CD4-positive, alpha-beta T cell treated with Interleukin-15 for 1 hour (primary cell): ENCODE measurements at places on chromosomes 4 and X.
A peak's percentile ranks its signal among the peaks of the same experiment; 100 is the strongest.

- no peak for DNase-seq
Observed at GRCh38 chrX:18885328-18886004, 98.4 kb downstream of the PHKA2 start.

- no peak for DNase-seq
Observed at GRCh38 chr4:112823606-112824005, 186.7 kb downstream of the LARP7 start.

GRCh38 chr4:90183254-90183653 is 56.1 kb downstream of the CCSER1 start:
- no peak for DNase-seq

- DNase-seq, result no peak
Observed at GRCh38 chr4:181498148-181498547, 745.1 kb upstream of the TENM3 start.

GRCh38 chrX:10164879-10165278 is 8.1 kb downstream of the CLCN4 start:
- no peak for DNase-seq

DNA sequence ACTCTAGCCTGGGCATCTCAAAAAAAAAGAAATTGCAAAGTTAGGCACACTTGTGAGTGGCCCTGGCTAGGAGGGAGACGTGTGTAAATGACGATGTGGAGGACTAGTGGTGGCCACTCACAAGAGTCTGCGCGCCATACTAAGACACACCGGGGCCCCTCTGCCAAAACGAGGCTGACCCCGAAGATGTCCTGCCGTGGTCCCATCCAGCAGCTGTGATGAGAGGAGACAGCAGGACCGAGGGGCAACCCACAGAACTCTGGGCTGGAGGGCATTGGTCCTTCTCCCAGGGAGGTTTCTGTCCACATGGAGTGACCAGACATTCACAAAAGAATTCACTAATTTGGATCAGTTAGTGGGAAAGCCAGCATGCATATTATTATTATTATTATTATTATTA is 47.4 kb downstream of the NOP14 start:
- no peak for DNase-seq

GRCh38 chrX:135170468-135170867 is 730 bp downstream of the CT55 start:
- DNase-seq, result no peak

DNA sequence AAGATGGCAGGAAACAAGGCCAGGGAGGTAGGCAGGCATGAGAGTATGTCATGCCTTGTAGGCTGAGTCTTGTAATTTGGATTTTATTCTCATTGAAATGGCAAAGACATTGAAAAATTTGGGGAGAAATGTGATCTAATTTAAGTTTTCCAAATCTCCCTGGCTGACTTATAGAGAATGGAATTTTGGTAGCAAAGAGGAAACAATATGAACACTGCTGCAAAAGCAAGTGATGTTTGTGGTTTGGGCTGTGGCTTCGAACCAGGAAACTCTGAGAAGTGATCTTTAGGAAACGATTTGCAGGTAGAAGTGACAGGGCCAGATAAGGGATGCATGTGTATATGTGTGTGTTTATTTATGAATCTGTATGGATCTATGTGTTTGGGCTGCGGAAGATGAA is 35.6 kb downstream of the ARSJ start:
- DNase-seq, result no peak

DNA sequence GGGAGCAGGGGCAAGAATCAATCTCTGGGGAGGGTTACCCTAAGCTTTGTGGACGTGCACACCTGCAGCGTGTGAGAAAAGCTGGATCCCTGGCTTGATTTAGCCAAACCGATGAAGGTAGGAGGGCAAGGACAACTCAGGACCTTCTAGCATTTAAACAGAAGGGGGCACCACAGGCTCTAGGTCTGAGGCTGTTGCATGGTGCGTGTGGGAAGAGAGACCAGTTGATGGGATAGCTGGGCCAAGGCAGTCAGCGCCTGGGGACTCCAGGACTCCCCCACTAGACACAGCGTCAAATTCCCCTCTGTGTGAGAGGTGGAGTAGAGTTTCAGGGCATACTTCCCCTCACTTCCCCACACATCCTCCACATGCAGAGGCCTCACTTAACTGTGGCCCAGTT is 4.3 kb downstream of the GABRQ start:
- DNase-seq, result no peak

- DNase-seq, result peak; percentile 39
Observed at GRCh38 chrX:118751950-118752783, 24.8 kb downstream of the IL13RA1 start.

DNA sequence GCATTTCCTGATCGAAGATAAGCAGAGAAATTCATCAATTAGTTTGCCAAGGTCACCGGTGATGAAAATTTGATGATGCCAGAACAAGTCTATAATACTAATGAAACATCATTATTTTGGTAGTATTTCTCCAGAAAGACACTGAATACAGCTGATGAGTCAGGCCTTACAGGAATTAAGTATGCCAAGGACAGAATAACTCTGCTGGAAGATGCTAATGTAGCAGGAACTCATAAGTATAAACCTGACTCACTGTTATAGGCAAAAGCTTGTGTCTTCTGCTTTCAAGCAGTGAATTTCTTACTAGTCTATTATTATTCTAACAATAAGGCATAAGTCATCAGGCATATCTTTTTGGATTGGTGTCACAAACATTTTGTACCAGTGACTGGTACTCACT is 1825.1 kb upstream of the IGFBP7 start:
- no peak for DNase-seq

DNA sequence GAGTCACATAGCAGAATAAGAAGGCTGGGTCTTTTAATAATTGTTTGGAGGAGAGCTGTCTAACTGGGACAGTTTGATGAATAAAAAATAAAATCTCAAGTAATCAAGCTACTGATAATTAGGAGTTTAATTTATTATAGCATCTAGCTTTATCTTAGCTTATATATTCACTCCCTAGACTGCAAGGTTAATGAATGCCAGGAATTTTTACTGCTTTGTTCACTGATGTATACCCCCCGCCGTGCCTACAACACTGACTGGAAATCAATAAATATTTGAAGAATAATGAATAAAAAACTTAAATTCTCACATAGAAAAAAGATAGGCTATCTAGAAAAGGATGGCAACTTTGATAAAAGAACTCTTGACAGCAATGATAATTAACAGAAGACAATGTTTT is 59.7 kb downstream of the IQCM start:
- DNase-seq, result no peak

GRCh38 chr4:128388352-128388630 is 100.7 kb upstream of the PGRMC2 start:
- DNase-seq, result no peak

GRCh38 chr4:8599657-8600056 is 7.1 kb downstream of the CPZ start:
- DNase-seq, result no peak

DNA sequence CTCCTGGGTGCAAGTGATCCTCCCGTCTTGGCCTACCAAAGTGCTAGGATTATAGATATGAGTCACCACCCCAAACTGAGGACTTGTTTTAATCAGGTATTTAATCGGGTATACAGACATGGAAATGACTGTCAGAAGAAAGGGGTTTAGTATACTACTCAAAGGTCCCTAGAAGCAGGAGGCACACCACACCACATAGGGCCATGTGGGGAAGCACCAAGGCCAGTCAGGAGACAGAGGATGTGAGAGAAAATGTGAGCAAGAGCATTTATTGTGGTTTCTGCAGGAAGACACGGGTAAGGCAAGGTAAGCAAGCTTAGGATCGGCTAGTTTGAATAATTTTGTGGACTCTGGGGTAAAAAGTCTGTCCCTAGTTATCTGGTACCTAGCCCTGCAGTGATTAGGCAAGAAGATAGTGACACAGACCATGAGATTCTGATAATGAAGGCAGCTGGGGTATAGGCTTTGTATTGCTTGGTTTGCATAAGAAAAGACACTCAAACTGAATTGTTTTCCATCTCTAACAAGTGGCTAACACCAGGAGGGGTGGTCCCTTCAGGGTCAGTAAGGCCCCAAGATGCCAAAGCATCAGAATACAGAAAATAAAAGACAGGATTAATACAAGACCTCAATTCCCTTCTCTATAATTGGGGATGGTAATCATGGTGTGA is 408.8 kb upstream of the F9 start:
- DNase-seq, result no peak

GRCh38 chr4:147825451-147826287 is 93.8 kb downstream of the ARHGAP10 start:
- no peak for DNase-seq

DNA sequence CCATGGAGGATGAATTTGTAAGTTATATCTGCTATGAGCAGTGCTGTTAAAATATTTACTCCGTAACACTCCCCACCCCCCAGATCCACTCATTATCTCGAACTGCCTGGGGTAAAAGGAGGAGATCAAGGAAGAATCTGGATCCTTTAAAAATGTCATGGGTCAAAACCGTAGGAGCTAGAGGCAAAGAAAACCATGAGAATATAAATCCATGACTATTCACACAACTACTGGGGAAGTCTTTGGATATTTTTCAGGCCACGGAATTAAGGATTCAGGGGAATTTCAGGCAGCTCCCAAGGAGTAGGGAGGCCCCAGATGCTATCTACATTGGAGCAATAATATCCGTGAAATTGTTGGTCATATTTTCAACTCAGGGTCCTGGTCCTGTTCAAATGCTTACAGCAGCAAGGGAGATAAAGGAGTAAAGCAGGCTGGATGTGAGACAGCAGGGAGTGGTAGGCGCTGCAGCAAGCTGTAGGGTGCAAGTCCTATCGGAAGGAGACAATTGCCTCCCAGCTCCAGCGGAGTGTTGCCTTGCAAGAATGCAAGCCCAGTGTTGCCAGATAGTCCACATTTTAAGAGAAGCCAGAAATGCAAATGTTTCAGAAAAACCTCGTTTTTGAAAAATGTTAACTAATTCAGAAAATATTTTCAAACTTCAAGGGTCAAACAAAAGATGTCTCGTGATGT is 116.2 kb upstream of the KIT start:
- DNase-seq, result no peak

GRCh38 chr4:85496933-85497332 is 22.0 kb downstream of the ARHGAP24 start:
- no peak for DNase-seq

- no peak for DNase-seq
Observed at GRCh38 chrX:101290957-101291603, at the start of gene TAF7L. Gene TAF7L, minus strand, starts transcription at chrX:101291334. Its CDS starts 3,791 bp downstream, at chrX:101287543.

GRCh38 chr4:6320663-6321062 is 51.0 kb downstream of the WFS1 start:
- no peak for DNase-seq
